Esophagus muscularis mucosa (tissue), 4 donors: ENCODE measurements at places on chromosomes 4 and X. TPM values are rescaled to one million over a fixed set of nuclear protein-coding genes. Genes with fewer than 3 reads are reported as not detected.

- no peak for DNase-seq
These were observed 103.8 kb upstream of the RAI2 start for GRCh38 chrX:17964871-17965270.

DNA sequence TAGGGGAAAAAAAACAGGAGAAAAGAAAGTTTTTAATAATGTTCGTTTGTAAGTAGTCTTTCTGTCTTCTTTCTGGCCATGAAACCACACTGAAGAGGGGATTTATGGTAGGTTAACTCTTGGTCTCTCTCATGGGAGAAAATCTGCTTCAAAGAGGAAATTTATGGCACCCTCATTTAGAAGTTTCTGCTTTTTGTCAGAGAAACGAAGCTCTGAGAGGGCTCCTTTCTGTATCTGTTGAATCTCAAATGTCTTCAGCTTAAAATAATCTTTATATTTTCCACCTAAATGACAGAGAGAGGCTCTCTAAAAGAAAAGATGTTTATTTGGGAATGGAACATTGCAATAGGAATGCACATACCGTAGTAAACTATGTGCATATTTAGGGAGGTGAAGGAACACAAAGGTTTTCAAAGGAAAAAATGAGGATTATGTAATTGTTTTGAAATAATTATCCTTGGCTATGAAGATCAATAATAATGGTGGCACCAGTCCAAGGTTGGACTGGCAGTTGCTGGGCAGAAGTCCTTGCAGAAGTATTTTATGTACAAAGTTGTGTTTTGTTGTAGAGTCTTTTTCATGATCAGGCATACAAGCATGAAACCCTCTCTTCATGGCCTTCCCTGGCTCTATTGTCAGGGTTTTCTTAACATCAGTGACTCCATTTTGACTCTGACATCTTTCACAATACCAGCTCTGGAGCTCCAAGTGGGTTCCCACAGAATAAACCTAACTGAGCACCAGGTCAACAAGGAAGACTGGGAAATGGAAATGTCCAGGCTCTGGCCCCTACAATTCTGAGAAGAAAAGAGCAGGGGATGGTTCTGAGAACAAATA, 53.0 kb upstream of the HPSE start:
- no peak for DNase-seq

DNA sequence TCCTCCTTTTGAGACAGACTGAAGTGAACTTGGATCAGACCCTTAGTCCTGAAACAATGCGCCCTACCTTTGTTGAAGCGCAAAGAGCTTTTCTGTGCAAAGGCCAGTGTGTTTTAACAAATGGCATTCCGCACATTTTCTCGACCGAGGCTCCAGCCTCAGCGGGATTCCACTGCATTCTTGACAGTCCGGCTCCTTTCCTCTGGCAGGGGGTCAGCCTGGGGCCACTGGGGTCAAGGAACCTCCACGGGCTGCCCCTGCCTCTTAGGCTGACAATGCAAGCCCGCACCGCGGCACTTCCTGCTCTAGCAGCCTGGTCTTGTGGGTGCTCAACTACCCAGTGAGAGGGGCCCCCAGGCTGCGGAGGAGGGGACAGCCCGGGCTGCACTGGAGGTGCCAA, 47.2 kb upstream of the TFDP3 start:
- no peak for DNase-seq

DNA sequence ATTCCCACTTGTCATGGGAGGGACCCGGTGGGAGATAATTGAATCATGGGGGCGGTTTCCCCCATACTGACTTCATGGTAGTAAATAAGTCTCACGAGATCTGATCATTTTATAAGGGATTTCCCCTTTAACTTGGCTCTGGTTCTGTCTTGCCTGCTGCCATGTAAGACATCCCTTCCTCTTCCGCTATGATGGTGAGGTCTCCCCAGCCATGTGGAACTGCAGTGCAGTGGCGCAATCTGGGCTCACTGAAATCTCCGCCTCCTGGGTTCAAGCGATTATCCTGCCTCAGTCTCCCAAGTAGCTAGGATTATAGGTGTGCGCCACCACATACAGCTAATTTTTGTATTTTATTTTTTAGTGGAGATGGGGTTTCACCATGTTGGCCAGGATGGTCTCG, 2.9 kb downstream of the HPGDS start:
- no peak for DNase-seq

SPATA18 gene
- 5.5 TPM for total RNA-seq

RHOXF2 gene
- not detected for total RNA-seq

GRCh38 chr4:141376769-141377168, 156.1 kb downstream of the ZNF330 start:
- no peak for DNase-seq

GRCh38 chr4:44716597-44716996, 9.8 kb downstream of the GNPDA2 start:
- DNase-seq = no peak

ALB gene
- total RNA-seq = not detected
